Activated B cell treated with CpG ODN at 0.5 μM for 24 hours (primary cell): ENCODE measurements at places on chromosomes 5 and 9. TPM values are rescaled to one million over a fixed set of nuclear protein-coding genes. Genes with fewer than 3 reads are reported as not detected.

SH2D3C gene
- 49.2 and 51.8 TPM in 2 replicates for total RNA-seq

NIM1K gene
- total RNA-seq: 0.39 and 0.51 TPM in 2 replicates

LCP2 gene
- total RNA-seq: 7.0 and 8.5 TPM in 2 replicates

CBY3 gene
- total RNA-seq: not detected in 2 replicates

ADGRV1 gene
- total RNA-seq: 0.13 TPM in 1 of 2 replicates, not detected in the other

PNPLA7 gene
- 5.5 and 6.1 TPM in 2 replicates for total RNA-seq
